ENCODE measurements at places on chromosomes 12 and 14.

DNA sequence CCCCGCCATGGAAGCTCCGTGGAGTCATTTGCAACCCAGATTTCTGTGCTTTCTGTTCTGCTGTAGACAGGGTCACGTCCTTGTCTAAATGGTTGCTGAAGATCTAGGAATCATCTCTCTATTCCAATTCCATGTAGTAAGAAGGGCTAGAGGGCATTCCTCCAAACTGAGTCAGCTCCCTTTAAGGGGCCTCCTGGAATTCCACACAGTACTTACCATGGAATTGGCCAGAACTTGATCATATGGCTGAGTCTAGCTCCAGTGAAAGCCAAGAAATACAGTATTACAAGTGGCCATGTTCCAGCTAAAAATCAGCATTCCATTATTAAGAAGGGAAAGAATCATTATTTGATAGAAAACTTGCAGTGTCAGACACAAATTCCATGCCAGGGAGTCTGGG is 171.9 kb downstream of the PRKCH start:
- no peak for DNase-seq

DNA sequence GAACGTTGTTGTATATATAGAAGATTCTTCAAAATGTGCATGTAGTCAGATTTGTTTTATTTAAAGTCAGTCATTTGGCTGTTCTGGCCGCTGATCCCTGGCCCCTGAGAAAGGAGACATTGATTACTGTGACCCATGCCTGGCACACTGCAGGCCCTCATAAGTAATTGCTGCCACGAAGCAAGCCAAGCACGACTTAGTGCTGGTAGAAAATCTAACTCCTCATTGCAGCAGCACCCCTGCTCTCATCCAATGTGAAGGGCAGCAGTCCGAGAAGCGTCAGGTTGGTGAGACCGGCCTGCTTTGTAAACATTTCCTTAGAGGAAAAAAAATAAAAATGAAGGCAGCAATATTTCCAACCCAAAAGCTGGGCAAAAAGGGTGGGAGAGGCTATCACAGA is 22.8 kb upstream of the TMTC2 start:
- no peak for DNase-seq

GRCh38 chr14:90319634-90320541 is 11.9 kb downstream of the NRDE2 start:
- peak; percentile 77 for DNase-seq

DNA sequence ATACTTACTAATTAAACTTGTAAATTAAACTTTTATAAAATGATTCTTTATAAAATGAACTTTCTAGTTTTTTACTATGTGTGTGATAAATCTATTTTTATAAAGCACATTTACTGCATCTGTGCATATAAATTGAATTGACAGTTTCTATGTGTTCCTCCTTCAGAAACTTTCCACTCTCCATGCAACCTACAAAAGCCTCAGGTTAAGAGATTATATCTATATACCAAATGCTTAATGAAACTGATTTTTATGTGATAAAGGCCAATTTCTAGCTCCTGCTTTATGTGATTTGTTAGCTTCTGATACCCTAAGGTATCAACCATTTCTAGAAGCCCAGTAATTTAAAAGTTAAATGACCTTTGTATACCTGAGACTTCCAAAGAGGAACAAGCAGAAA is 174.0 kb downstream of the SRGAP1 start:
- no peak for DNase-seq

DNA sequence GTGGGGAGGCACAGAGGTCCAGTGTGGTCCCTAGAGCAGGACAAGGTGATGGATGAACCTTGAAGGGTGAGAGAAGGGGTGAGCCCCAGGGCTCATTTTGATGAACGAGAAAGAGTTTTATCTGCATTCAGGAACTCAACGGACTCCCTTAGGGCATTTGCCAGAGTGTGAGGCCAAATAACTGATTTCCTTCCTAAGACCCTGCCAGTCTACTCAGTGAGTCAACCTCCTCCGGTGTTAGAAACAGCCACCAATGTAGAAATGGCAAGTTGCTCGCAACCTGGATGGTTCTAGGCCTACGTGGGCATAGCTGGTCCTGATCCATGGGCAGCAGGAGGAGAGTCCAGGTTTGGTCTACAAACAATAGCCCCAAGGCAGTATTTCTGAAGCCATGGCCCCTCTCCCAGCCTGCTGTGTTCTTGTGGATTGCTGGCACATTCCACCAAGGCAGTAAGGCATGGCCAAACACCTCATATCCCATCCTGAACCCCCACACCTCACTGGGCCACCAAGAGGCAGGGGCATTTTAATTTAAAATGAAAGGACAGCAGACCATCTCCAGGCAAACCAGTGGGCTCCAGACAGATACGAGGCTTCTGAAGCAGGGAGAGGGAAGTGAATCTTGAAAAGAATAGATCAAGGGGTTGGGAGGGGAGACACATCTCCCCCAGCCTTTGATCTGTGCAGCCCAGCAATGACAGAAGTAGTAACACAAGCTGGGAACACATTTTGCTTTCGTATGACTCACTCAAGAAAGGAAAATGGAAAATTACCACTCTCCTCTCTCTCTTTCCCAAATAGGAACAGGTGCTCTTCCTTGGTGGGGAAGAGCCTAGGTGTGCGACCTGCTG is 25.4 kb upstream of the TESC start:
- no peak for DNase-seq

DNA sequence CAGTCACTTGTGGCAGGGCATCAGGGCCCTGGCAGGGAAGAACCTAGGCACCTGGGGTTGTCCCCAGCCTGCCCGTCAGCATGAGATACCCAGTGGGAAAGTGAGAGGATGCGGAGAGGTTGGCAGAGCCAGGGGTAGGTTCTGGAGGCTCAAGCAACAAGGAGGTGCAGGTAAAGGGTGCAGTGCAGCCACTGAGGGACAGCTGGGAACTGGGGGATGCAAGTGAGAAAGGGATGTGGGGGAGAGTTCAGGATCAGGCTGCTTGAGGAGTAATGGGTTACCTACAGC is 18.7 kb downstream of the VASH1 start:
- no peak for DNase-seq

DNA sequence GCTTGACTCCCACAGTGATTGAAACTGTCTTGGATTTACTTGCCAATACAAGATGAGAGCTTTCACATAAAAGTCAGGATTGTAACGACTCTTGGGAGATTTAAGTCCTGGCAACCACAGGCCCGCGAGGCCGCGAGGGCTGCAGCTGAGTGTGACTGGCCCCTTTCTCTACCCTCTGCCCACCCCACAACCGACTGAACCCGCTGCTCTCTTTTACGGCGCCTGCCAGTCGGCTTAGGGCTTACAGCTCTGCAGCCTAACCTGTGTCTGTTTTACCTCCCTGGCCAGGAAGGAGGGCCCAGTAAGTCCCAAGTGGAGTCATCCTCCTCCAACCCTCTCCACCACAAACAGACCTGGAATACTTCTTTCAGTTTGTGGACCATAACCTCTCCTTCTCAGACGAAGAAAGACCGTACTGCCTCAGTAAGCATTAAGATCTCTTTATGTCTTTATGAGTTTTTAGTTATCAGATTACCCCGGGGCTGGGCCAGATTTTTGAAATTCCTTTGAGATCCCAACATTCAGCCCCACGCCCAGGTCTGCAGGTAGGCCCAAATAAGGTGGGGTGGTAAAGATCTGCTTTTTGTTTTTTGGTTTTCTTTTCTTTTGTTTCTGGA is 12.6 kb upstream of the TIGAR start:
- no peak for DNase-seq

- peak; percentile 85 for DNase-seq
These were observed 72.7 kb downstream of the RIN3 start for GRCh38 chr14:92585981-92586937.

- peak; percentile 48 for DNase-seq
These were observed 5.8 kb upstream of the TNFRSF1A start for GRCh38 chr12:6347367-6348338.

DNA sequence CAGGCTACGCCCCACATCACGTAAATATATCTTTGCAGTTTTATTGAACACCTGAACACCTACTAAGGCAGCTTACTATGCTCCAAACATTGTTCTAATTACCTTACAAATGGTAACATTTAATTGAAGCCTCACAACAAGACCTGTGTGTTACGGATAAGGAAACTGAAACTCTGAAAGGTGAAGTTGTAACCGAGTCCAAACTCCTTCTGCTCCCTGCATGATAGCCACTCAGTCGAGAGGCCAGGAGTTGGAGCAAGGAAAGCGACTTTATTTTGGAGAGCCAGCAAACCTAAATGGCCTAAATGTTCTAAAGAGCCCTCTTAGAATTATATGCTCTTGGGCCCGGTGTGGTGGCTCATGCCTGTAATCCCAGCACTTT is 12.6 kb upstream of the TRPV4 start:
- DNase-seq, result no peak

GRCh38 chr12:84924981-84925380 is 12.4 kb upstream of the SLC6A15 start:
- peak; percentile 6 for DNase-seq

DNA sequence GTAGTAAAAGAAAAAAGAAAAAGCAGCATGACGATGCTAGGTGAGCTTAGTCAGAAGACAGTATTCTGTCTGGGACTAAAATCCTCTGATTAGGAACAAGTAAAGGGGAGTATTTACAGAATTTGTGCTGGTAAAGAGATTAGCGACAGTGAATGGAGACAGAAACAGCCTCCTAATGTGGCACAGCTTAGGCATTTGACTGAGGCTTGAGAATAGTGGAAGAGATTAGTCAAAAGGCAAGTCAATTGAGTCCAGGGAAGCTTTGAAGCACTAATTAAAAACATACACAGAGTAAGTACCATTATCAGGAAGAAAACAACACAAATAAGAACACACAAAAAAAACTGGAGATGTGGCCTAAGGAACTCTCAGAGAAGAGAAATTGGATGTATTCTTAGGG is 131.9 kb upstream of the CLEC14A start:
- DNase-seq, result no peak

DNA sequence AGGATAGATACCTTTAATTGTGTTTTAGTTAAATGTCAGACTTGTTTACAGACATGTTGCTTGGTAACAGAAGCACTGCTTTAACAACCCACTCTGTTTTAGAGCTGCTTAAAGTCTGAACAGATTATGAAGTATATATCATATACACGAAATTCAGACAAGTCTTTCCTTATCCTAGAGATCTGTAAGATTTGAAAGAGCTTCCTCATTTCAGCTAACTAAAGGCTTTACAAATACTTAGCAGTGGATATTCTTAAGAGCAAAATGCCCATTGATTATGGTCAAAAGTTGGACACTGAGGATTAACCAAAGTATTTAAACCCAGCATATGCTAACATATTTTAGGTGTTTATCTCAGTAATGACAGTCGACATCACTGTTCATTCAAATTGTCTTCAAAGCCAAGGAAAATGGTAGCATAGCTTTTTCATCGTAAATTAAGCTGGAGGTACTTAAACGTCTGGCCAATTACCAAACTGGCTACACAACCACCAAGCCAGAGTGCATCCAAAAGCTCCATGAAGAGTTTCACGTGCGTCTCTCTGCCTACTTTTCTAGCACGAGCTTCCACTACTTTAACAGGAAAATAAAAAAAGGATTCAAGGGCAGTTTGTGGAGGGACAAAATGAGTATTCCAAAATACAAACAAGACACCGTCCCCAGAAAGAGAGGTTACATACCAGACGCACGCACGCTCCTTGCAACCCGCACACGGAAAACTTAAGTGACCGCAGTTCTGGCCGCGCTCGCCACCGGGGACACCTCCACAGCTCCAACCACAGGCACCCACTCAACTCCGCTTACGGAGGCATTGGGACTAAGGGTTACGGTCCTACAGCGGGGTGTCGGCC is 565 bp downstream of the CEP83 start:
- peak; percentile 47 for DNase-seq

GRCh38 chr14:34951286-34951685 is 31.5 kb upstream of the SRP54 start:
- DNase-seq, result no peak

- DNase-seq, result peak; percentile 27
These were observed 112.8 kb upstream of the PELI2 start for GRCh38 chr14:56005191-56006053.

GRCh38 chr14:61764342-61765122 is 2.3 kb downstream of the SNAPC1 start:
- no peak for DNase-seq

- no peak for DNase-seq
These were observed 10.8 kb downstream of the SINHCAF start for GRCh38 chr12:31315044-31315715.

- DNase-seq, result peak; percentile 48
These were observed 16.0 kb downstream of the FIGNL2 start for GRCh38 chr12:51832354-51833107.

GRCh38 chr12:75905922-75906321 is 125.7 kb downstream of the PHLDA1 start:
- DNase-seq, result no peak

DNA sequence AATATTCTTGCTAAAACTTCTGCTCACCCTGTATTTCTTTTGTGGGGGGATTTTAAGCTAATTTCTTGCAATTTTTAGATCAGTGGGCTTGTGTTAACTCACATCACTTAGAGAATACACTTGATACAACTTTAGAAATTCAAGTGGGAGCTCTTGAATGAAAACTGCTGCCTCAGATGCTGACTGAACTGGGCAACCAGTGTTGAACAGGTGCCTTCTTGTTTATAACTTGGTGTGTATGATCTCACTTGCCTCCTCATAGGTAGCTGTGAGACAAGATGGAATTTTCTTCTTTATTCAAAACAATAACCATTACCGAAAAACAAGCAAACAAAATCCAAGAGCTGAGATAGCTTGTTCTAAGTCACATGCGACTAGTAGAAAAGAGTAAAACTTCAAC is 63.5 kb downstream of the FGD4 start:
- no peak for DNase-seq

DNA sequence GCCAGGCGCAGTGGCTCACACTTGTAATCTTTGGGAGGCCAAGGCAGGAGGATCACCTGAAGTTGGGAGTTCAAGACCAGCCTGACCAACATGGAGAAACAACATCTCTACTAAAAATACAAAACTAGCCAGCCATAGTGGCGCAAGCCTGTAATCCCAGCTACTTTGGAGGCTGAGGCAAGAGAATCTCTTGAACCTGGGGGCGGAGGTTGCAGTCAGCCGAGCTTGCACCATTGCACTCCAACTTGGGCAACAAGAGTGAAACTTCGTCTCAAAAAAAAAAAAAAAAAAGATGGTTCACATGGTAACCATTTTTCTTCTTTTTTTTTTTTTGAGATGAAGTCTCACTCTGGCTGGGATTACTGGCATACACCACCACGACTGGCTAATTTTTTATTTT is 35.3 kb downstream of the SLC2A14 start:
- DNase-seq, result peak; percentile 83

GRCh38 chr14:81980601-81981306 is 447.1 kb upstream of the SEL1L start:
- no peak for DNase-seq

DNA sequence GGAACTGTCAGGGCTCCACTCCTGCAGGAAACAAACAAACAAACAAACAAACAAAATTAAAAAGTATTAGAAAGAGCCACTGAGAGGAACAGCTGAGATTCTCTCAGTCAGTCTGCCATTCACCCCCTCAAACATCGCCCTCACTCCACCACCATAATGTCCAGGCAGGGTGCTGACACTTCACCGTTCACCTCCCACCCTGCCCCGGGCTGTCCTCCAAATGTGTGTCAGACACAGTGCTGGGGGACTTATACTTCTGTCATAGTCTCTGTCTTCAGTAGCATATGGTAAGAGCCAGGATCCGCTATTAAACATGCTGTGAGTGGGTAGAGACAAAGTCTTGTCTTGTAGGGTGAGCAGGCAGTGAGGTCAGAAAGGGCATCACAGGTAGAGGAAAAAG is 28.3 kb downstream of the KRT18 start:
- DNase-seq, result no peak
